Mucosa of descending colon (tissue), 3 donors: ENCODE measurements at places on chromosomes 16 and 17.

GRCh38 chr17:10836966-10837590 is 809 bp downstream of the PIRT start:
- DNase-seq, result peak; percentile 74

- DNase-seq, result no peak
These were observed 75.7 kb downstream of the FBXL20 start for GRCh38 chr17:39325528-39326240.

DNA sequence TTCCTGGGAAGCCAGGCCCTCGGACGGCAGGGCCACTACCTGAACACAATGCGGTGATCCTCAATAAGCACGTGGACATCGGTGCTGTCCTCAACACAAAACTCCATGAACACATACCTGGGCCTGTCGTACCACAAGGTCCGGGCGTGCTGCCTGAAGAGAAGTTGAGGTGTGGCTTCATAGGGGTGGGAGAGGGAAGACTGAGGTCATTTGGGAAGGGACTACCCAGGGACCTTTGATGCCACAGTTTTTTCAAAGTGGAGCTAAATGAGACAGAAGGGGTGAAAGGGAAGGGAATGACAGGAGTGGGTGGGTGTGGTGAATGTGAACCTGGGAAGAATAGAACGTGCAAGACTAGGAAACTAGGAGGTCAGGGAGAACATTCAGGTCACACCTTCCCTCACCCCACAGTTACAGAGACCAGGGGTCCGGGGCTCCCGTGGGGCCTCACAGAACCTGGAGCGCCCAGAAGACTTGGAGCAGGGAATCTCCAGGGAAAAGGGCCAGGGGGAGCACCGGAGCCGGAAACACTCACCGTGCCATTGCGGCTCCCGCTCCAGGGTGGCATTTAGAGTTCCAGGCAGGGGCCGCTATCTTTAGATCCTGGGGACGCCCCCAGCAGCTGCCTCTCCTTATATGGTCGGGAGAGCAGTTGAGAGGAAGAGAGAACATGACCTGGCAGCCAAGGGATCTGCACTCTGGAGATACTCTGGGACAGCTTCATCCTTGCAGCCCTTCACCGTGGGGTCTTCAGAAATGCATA is at the start of gene PTGES3L:
Gene PTGES3L, minus strand, starts transcription at position 570 of the 763 bp plus-strand sequence. Its CDS starts 27 bp downstream, at position 543.
- DNase-seq, result peak; percentile 78

GRCh38 chr16:2814551-2815298 is 2.3 kb upstream of the PRSS21 start:
- DNase-seq, result no peak

- DNase-seq, result no peak
These were observed 21.7 kb upstream of the TMEM220 start for GRCh38 chr17:10751563-10751962.

GRCh38 chr16:85376292-85377095 is 236.6 kb upstream of the GSE1 start:
- peak; percentile 73 for DNase-seq

GRCh38 chr17:77693301-77693700 is 265.2 kb upstream of the TNRC6C start:
- no peak for DNase-seq

DNA sequence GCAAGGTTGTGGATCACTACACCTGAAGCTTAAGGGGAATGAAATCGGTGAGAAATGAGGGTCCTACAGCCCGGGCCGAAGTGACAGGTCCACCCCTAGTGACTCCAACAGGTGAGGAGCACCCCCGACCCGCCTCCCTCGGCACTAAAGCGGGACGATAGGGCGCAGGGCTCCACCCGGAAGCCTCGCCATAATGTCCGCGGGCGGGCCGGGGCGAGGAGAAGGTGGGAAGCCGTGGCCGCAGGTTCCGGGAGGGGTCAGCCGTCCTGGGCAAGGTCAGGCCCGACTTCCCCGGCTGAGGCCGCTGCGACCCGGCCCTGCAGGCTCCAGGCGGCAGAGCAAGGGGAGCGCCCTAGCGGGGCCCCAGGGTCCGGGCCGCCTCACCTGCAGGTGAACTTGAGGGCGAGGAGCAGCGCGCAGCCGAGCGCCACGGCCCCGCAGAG is 543 bp downstream of the TXNDC11 start:
- DNase-seq, result peak; percentile 73

DNA sequence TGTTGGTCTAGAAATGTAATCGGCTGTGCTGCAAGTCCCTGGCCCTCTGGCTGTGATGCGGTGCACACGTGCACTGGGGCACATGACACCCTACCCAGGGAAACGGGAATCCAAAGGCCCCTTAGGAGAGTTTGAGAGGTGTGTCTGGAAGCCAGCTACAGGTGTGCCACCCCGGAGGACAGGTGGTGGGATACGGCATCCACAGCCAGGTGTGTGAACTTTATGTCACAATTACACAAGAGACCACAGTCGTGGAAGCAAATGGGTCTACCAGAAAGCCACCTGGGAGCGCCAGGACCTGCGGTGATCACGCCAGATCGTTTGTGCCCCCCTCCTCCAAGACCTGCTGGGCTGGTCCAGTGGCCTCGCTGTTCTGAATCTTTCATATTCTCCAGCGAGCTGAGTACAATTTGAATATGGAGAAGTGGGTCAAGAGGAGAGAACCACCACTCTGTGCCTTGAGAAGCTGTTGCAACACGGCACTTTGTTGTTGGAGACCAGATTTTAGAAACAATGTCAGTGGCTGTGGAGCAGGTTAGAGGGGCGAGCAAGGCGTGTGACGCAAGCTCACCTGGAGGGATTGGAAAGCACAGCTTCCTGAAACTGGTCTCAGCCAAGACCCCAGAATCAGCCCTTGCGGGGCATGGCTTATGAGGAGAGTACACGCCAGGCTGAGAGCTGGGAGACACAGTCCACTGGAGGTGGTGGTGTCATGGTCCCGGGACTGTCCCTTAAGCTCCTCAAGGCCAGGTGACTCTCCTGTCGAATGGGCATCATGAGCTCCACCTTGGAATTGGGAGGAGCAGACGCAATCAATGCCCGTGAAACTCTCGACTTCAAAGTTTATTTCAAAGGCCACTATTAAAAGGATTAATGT is 37.4 kb downstream of the COX4I1 start:
- no peak for DNase-seq

DNA sequence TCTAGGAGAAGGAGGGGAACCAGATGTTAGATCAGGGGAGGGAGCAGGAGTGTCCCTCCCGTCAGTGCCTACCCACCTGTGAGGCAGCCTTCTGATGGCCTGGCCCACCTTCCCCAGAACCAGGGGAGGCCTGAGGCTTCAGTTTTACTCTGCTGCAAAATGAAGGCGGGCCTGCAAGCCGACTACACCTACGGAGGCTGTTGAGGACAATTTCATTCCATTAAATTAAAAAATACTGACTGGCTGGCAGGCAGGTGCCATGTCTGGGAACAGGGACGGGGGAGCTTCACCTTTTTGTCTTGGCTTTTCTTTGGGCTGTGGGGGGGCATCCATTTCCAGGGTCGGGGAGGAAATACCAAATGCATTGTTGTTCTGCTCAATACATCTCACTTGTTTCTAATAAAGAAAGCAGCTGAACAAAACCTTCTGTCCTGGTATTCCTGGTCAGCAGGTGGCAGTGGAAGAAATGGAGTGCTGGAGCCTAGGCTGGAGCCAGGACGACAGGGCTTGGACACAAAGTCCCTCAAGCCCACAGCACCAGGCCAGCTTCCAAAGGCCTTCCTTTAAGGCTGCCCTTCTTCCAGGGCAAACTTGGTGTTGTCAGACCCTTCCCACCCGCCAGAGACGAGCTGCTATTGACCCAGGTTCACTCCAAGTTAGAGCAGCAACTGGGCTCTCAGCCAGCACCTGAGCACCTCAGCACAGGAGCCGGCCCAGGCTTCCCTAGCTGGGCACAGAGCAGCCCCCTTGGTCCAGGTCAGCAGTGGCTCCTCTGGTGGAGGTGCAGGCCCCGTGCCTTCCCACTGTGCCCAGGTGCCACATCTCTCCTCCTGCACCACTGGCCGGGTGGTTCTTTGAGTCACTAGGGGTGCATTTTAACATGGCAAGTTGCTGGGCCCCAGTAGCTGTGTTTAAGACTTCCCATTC is 23.5 kb downstream of the PLCD3 start:
- peak; percentile 60 for DNase-seq

- DNase-seq, result no peak
These were observed 26.1 kb upstream of the MLKL start for GRCh38 chr16:74726716-74727115.

GRCh38 chr16:2194852-2195321 is 1.5 kb downstream of the CASKIN1 start:
- peak; percentile 55 for DNase-seq

DNA sequence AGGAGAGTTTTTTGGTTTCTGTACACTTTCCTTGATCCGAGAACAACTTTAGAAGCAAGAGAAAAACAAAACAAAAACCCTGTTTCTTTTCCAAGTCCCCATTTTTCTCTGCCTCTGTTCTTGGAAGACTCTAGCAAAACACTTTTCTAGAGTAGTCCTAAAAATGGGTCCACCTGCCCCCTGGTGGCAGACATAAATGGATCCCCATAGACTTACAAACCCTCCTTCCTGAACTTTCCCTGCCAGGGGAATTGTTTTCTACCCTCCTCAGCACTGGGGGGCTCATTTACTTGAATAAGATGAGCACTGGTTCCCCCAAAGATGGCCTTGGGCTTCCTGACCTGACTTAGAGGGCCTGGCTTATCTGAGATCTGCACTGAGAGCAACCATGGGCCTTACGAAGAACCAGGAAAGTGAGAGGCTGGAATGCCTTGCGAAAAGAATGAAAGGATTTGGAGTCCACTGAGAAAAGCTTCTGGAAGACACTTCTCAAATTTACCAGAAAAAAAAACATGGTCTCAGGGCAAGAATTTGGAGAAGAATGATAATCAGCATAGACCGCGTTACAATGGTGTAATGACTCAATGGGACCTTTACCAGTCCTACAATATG is 48.0 kb upstream of the CDYL2 start:
- no peak for DNase-seq

DNA sequence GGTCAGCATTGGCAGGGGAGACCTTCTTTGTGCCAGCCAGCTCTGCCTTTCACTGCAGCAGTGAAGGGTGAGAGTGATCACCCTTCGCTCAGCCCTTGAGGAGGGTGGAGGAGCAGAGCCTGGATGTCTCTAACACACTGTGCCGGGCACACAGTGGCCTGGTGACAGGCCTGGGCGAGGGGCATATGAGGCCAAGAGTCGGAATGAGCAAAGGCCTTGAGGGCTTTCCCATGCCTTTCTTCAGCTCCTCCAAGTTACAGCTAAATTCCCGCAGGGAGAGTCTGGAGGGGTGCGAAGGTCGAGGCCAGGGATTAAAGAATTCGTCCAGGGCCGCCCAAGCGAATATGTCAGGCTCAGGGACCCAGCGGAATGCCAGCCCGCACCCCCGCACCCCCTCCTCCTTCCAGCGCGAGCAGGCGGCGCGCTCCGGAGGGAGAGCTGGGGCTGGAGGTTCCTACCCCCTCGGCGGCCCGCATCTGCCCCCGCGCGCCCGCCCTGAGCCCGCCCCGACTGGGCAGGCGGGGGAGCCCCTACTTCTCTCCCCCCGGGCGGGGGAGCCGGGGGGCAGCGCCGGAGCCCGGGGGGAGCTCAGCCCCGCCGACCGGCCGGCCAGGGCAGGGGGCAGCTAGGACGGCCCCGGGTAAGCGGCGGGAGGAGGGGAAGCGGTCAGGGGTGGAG is at the start of gene RASL10B:
Gene RASL10B, plus strand, starts transcription at position 401 of the 678 bp plus-strand sequence. CDS start 3,546 bp downstream, outside the sequence.
- peak; percentile 57 for DNase-seq

DNA sequence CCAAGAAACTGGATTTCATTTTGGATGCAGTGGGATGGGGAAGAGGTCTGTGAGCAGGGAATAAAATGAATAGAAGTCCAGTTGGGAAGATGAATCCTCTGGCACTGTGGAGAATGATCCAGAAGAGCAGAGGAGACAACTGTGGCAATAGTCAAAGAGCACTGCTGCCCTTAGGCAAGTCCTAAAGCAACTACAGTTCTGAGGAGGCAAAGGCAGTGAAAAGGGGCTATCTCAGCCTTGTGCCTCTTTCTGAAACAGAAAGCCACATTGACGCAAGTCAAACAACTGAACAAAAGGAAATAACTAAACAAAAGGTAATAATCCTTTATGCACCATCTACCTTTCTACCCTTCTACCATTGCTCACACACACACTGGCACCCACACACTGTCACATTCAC is 238.0 kb upstream of the AXIN2 start:
- DNase-seq, result no peak
